DMS53 (cell line): ENCODE measurements at places on chromosomes 16 and 17.

- peak; percentile 94 for DNase-seq
Observed at GRCh38 chr16:68737046-68737729, at the start of gene CDH1. CDH1 (plus strand) TSS chr16:68737292; CDS start chr16:68737416, 124 bp downstream.

DNA sequence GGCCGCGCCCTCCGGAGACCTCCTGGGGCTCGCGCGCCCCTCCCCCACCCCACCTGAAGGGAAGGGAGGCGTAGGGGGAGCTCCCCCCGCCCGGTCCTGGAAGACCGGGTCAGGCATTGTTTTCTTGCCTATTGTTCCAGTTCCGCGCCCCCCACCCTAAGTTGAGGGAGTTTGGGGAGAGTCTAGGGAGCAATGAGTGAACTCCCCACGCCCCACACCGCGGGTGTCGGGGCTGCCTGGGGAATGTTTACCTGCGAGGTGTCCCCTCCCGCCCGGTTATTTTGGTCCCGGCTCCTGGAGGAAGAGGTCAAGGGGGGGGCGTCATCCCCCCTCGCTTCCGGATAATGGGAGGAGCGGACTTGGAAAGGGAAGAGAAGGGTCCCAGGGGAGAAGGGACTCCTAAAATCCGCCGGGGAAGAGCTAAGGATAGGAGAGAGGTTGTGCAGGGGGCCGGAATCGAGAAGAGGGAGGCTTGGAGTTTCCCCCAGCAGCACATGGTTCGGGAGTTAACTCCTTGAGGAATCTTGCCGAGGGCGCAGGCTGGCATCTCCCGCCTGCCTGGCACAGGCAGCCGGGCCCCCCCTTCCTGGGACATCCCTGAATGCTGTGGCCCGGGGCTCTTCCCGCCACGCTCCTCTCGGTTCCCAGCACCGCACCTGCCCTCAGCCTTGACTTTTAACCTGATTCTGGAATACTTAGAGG is 881 bp downstream of the MLLT6 start:
- peak; percentile 50 for DNase-seq

- no peak for DNase-seq
Observed at GRCh38 chr17:36899250-36900159, 37.8 kb upstream of the LHX1 start.

DNA sequence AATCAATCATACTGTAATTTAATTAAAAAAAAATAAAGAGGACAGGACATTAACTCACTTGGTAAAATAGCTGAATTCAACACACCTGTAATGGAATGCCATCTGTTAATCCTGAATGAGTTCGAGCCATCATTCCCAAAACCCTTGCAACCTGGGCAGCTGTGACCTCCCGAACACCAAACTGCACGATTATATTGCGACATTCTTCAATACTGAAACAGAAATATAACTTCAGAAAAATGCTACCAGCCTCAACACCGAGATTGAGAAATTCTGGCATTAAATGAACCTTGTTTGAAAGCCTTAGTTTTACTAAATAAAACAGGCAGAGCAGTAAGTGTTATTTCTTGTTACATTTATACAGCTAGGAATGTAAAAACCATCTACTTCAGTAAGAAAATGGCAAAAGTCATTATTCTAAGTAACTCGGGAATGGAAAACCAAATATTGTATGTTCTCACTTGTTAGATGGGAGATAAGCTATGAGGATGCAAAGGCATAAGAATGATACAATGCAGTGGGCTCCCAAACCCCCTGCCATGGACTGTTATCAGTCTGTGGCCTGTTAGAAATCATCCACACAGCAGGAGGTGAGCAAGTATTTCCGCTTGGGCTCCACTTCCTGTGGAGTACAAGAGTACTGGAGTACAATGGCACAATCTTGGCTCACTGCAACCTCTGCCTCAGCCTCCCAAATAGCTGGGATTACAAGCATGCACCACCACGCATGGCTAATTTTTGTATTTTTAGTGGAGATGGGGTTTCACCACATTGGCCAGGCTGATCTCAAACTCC is 46.5 kb downstream of the CNOT1 start:
- no peak for DNase-seq
